ENCODE measurements at places on chromosomes 11 and 22.

DNA sequence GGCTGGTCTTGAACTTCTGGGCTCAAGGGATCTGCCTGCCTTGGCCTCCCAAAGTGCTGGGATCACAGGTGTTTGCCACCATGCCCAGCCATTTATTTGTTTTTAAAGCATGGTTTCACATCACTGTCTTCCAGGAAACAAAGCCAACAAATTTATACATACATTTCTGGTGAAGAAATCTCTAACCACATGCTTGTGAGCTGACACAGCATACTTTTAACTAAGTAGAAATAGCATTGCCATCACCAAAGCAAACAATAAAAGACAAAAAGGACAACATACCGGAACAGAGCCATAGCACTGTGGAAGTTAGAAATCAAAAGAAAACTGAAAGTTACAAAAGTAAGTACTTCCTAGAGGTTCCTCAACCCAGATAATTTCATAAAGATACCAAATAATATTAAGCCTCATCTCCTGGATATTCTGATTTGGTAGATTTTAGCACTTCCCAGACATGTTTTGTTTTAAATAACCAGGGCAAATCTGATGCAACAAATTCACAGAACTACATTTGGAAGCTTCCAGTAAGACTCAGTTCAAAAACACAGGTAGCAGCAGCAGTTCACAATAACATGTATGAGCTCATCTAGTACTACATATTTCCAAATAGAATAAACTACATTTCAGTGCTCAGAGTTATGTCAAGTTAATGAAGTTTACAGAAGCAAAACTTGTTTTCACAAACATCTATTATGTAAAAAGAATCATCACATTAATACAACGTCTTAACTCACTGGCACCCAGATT, 70.6 kb downstream of the RRAS2 start:
- DNase-seq, result no peak

DNA sequence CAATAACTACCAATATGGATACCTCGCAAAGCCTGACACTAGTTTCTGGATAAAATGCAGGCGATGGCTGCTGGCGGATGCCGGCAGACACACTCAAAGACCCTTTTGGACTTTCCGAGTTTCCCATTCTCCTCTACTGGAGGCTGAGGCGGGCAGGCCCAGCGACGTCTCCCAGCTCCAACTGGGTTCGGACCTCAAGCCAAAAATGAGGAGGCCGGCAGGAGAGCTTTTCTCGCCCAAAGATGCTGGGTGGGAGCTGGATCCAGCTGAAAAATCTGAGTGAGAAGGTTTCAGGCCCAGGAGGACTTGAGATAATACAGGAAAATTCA, 428 bp upstream of the FEZ1 start:
- DNase-seq, result no peak

- DNase-seq, result no peak
Measured at GRCh38 chr22:38142606-38143005, 32.1 kb upstream of the BAIAP2L2 start.

GRCh38 chr11:93645938-93646337, 15.5 kb upstream of the CEP295 start:
- no peak for DNase-seq

GRCh38 chr11:2446590-2447252, 1.9 kb downstream of the KCNQ1 start:
- no peak for DNase-seq

GRCh38 chr22:39688186-39688785, 117.7 kb downstream of the CACNA1I start:
- no peak for DNase-seq

DNA sequence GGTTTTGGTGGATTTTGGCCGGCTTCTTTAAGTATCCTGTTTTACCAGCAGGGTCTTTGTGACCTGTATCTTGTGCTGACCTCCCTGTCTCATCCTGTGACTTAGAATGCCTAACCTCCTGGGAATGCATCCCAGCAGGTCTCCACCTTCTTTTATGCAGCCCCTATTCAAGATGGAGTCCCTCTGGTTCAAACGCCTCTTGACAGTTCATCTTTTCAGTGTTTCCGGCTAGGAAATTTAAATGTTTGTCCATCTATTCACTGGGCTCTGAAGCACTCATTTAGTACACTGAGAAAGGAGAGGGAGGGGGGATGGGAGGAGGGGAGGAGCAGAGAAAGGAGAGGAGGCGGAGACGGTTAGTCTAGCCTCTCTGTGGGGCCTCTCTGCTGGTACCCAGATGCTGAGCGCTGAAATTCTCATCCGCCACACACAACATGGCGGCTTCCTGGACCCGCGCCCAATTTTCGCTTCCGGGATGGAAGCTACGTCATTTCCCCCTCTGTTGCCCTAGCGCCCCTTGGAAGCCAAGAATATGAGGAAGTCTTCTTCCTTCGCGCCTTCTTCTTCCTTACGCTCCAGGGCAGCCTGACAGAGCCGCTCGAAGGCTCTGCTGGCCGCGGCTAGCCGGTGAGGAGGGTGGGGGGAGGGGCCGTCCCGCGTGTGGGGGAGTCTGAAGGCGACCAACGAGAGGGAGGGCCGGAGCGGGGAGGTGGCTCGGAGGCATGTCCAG, 69.0 kb upstream of the SYT13 start:
- peak; percentile 89 for DNase-seq

- DNase-seq, result no peak
Measured at GRCh38 chr11:30322191-30322590, 713 bp upstream of the ARL14EP start.

DNA sequence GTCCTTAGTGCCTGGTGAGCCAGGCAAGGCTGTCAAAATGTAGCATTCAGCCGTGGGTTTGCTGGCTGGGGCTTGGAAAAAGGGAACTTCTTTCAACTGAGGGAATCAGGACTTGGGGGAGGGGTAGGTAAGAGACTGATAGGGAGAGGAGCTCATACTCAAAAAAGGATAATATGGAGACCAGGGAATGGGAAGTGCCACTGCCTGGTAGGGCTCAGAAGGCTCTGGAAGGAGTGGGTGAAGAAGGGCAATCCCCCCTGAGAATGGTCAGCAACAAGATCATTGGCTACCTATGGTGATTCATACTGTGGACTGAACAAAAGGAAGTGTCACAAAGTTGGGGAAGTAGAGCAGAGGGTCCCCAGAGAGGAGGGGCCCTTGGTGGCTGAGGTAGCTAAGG, 1.9 kb downstream of the CNGA4 start:
- DNase-seq, result no peak

DNA sequence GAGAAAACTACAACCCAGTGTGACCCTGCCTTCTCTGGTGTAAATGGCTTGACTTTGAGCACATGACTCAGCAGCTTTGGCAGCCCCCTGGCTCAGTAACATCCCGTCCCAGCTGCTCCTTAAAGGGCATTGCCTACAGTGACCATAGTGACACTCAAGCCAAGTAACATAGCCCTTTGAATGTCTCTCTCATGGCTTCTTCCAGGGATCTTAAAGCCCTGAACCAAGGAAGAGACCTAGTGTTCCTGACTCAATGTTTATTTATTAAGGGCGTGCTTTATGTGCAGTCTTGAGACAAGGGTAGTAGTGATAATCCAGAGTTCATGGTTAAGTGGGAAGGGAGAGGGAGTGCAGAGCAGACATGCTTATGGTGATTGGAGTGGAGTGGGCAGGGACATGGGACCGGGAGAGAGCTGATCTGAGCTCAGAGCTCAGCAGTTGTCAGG, 125.7 kb downstream of the PARVA start:
- DNase-seq, result no peak

- DNase-seq, result no peak
Measured at GRCh38 chr11:32087597-32087996, 3.3 kb upstream of the RCN1 start.

DNA sequence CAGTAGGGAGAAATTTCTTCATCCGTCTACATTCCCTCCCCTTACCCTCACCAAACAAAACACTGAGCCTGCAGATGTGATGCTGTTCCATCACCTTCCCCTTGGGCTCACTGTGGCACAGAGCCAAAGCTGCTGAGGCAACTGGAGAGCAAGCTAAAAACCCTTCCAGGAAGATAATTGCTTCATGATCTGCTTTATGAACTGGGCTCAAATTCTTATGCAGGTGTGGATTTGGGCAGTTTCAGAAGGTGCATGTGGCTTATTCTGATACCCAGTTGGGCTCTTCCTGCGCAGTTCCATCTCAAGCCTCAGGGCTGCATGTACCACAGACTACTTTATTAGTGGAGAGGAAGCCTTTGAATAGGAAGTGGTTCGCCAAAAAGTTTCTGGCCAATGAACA, 58.3 kb downstream of the AAMDC start:
- no peak for DNase-seq

GRCh38 chr22:32803020-32803737, 1.7 kb downstream of the TIMP3 start:
- no peak for DNase-seq
